ENCODE measurements at places on chromosomes 1 and 21. TPM values are rescaled to one million over a fixed set of nuclear protein-coding genes. Genes with fewer than 3 reads are reported as not detected.

RWDD3 gene
- 11.7 TPM for total RNA-seq

IFNLR1 gene
- total RNA-seq: 0.32 TPM

FMO2 gene
- 6.2 TPM for total RNA-seq

PAQR7 gene
- 18.8 TPM for total RNA-seq

FAM177B gene
- not detected for total RNA-seq

MACF1 gene
- total RNA-seq: 318 TPM

DENND4B gene
- 21.6 TPM for total RNA-seq

TTLL10 gene
- total RNA-seq: not detected

LINGO4 gene
- total RNA-seq: not detected

PTGFRN gene
- 54.5 TPM for total RNA-seq
